ENCODE measurements at places on chromosomes 13 and 19. TPM values are rescaled to one million over a fixed set of nuclear protein-coding genes. Genes with fewer than 3 reads are reported as not detected.

DNA sequence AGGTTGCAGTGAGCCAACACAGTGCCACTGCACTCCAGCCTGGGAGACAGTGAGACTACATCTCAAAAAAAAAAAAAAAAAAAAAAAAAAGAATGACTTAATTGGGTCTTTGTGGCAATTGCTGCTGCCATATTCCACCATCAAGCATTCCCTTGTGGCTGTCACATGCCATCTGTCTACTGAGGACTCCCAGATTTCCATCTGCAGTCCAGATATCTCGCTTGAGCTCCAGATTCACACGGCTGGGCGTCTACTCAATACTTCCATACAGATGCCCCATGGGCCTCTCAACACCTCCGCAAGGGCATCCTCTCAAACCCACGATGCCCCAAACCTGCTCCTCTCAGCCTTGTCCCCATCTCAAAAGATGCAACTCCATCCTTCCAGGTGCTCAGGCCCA, 12.9 kb downstream of the TMEM143 start:
- H3K27ac ChIP-seq: no peak overlapping the region
- no peaks in the 10 kb centered on the region for H3K27me3 ChIP-seq
- DNase-seq: no peak
- no peaks in the 10 kb centered on the region for H3K36me3 ChIP-seq

DNA sequence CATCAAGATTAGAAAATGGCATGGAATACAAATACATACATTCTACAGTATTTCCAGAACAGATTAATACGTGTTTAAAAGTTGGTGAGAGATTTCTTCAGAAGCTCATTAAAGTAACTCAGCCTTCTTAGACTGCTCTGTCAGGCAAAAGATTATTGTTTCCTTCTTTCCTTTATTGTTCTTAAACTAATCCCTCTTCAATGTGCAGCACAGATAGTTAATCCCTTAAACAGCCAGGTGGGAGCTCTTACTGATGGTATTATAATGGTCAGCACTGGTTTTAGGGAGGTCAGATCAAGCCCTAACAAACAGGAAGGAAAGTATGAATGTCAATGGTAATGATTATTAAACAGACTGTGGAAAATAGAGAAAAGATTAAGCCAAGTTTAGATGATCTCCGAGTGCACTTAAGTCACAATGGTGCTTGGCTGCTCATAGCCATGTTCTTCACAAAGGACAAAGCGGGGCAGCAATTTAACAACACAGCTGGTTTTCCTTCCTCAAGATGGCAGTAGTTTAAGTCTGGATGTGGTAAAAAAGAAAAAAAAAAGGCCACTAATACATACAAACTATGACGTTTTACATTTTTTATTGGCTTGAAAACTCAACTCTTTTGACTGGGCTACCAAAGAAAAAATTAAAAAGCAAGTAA, 992.6 kb downstream of the PCDH9 start:
- no peaks in the 10 kb centered on the region for H3K27me3 ChIP-seq
- no peaks in the 10 kb centered on the region for H3K4me1 ChIP-seq
- no peak for DNase-seq
- H3K36me3 ChIP-seq: no peaks in the 10 kb centered on the region
- H3K4me3 ChIP-seq: no peak overlapping the region

DNA sequence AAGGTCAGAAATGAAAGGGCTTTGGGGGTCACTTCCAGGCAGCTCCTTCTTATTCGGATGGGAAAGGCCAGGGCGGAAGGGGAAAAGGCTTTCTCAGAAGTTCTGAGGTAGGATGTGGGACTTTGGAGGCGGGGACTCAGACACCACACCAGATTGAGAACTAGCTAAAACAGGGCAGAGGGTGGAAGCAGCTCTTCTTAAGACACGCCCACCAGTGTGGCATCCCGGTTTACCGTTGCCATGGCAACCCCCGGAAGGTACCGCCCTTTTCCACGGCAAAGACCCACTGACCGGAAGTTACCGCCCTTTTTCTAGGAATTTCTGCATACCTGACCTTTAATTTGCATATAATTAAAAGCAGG, 3.8 kb upstream of the LILRA5 start:
- no peaks in the 10 kb centered on the region for H3K4me1 ChIP-seq
- no peak overlapping the region for H3K27ac ChIP-seq
- H3K27me3 ChIP-seq: peaks cover 97% of the 10 kb centered on the region
- no peaks in the 10 kb centered on the region for H3K36me3 ChIP-seq

DNA sequence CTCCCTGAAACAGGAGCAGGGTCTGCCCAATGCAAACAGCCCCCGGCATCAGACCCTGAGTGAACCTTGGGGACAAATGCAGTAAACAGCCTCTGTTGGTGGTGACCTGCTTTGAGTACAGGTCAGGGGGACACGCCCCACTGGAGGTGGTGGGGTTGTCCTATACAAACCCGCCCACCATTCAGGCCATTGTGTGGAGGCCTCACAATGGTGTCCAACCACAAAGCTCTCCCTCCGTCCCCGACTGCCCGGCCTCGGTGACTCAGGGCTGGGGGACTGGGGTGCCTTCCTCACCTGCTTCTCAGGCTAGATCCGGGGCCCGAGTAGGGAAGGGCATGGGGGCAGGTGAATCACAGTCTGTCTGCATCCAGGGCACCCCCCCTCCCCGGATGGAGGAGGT, 1.5 kb downstream of the MUC16 start:
- peaks cover 33% of the 10 kb centered on the region for H3K4me1 ChIP-seq
- peak overlapping the region; percentile 67 for H3K27ac ChIP-seq
- no peaks in the 10 kb centered on the region for H3K27me3 ChIP-seq
- peak overlapping the region; percentile 80 for H3K4me3 ChIP-seq

DNA sequence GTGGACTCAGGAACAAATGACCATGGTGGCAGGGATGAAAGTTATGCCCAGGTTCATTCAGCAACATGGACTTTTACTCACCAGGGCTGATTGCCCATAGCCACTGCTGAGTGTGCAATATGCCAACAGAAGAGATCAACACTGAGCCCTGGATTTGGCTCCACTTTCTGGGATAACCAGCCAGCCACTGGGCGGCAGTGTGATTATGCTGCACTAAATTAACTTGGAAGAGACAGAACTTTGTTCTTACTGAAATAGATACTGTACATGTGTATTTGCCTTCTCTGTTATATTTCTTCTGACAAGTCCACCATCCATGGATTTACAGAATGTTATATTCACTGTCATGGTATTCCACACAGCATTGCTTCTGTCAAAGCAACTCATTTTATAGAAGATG, 257.4 kb downstream of the TDRD3 start:
- no peak overlapping the region for H3K27ac ChIP-seq
- no peaks in the 10 kb centered on the region for H3K4me1 ChIP-seq
- peak; percentile 10 for DNase-seq
- no peaks in the 10 kb centered on the region for H3K27me3 ChIP-seq

DNA sequence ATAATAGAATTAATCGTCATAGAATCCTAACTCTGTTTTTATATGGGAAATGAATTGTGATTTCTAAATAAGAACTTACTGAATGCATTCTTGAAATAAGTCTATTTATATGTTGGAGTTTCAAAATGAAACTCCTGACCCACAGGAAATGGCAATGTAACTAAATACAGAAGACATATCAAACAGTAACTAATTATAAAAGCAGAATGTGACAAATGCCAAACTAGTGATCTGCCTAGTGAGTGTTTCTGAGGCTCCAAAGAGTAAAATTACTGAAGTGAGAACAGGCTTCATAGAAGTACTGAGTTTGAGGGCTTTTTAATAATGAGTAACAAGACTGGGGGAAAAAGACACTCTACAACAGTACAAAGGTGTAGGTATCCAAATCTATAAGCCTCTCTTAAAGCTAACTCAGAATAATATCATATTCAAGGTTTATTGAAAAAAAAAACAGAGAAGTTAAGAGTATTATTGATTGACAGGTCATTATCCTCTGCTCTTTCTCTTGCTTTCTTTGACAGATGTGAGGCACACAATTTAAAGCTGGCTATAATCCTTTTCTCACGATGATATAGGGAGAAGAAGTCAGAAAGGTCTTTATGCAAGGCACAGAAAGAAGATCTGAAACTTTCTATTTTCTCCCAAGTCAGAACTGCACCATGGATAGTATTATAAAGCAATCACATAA, 17.4 kb upstream of the ATXN8OS start:
- no peaks in the 10 kb centered on the region for H3K27me3 ChIP-seq
- no peak for DNase-seq
- H3K27ac ChIP-seq: no peak overlapping the region
- H3K36me3 ChIP-seq: no peaks in the 10 kb centered on the region
- H3K4me3 ChIP-seq: no peak overlapping the region

DNA sequence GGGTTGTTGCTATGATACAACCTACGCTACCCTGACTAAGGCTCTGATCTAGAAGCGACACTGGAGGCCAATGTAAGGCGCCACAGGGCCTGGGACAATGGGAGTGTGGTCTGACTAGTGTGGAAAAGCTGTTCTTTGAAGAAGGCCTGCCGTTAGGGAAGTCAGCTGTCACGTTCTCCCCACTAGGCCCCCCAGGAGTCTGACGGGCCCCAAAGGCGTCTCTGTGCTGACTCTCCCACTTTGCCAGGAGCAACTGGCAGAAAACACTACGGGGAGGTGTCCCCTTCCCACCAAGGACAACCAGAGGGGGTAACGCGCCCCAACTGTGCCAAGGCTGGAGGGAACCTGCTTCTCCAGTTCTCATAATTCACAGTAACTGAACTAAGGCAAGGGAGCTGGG, 25.3 kb upstream of the EIF3G start:
- H3K27ac ChIP-seq: no peak overlapping the region
- no peak for DNase-seq
- H3K27me3 ChIP-seq: no peaks in the 10 kb centered on the region
- H3K36me3 ChIP-seq: peaks cover 59% of the 10 kb centered on the region
- no peaks in the 10 kb centered on the region for H3K4me1 ChIP-seq
- no peak overlapping the region for H3K4me3 ChIP-seq

DNA sequence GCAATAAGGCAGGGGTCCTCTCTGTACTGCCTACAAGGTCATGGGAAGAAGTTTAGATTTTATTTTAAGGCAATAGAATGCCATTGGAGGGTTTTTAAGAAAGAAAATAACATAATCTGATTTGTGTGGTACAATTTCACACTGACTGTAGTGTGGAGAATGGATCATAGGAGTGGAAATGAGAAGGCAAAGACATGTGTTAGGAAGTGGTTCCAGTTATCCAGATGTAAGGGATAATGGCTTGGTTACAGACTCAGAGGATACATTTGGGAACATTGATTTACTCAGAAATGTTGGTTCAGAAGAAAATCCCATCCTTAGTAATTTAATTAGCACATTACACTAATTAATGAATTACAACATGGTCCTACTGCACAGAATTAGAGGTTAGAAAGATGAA, 788.2 kb downstream of the SLITRK5 start:
- H3K36me3 ChIP-seq: no peaks in the 10 kb centered on the region
- no peaks in the 10 kb centered on the region for H3K27me3 ChIP-seq
- H3K4me3 ChIP-seq: no peak overlapping the region
- no peak for DNase-seq

GRCh38 chr13:20400774-20401173, 124.9 kb downstream of the CRYL1 start:
- no peaks in the 10 kb centered on the region for H3K36me3 ChIP-seq
- no peaks in the 10 kb centered on the region for H3K27me3 ChIP-seq
- H3K27ac ChIP-seq: no peak overlapping the region

DNA sequence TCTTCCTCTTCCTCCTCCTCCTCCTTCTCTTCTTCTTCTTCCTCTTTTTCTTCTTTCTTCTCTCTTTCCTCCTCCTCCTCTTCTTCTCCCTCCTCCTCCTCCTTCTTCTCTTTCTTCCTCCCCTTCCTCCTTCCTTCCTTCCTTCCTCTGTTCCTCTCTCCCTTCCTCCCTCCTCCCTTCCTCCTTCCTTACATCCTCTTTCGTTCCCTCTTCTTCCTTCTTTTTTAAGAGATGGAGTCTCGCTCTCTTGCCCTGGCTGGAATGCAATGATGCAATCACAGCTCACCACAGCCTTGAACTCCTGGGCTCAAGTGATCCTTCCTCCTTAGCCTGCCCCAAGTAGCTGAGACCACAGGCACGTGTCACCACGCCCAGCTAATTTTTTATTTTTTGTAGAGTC, 13.2 kb downstream of the EHD2 start:
- no peak overlapping the region for H3K27ac ChIP-seq
- no peak overlapping the region for H3K4me3 ChIP-seq
- H3K27me3 ChIP-seq: no peaks in the 10 kb centered on the region
- no peaks in the 10 kb centered on the region for H3K36me3 ChIP-seq
- no peak for DNase-seq

GRCh38 chr13:21949818-21950429, 279.1 kb downstream of the FGF9 start:
- H3K27ac ChIP-seq: no peak overlapping the region
- no peaks in the 10 kb centered on the region for H3K36me3 ChIP-seq

DNA sequence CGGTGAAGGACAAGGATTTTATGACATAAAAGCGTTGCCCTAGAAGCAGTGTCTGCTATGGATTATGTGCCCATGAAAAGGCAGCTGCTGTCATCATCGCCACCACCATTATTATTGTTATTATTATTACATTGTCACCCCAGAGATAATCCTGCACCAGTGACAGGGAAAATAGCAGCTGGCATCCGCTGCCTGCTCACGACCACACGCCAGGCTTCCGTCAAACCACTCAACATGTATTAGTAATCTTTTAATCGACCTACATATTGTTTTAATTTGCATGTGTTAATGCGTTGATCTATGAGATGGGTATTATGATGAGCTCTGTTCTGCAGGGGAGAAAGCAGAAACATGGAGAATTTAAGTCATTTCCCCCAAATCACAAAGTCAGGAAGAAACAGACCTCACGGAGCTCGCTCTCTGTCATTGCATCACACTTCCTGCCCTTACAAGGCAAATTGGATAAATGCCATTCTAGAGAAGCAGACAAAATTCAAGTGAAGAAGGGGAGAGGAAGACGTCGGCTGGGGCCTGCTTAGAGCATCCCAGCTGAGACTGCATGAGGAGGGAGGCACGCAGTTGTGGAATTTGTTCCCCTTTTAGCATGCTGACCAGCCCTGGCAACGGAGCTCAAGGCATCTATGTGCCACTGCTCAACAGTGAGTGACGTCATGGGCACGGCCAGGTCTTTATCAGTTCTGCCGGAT, at the start of gene FFAR3:
FFAR3 (plus strand) TSS at position 594 of the 707 bp plus-strand sequence. CDS start 431 bp downstream, outside the sequence.
- H3K27ac ChIP-seq: no peak within 1 kb of the TSS
- DNase-seq: no peak
- H3K27me3 ChIP-seq: peaks cover 9% of the 10 kb centered on the region

- H3K27me3 ChIP-seq: no peaks in the 10 kb centered on the region
- H3K4me3 ChIP-seq: no peak overlapping the region
- DNase-seq: no peak
- H3K4me1 ChIP-seq: peaks cover 5% of the 10 kb centered on the region
- H3K27ac ChIP-seq: no peak overlapping the region
- H3K36me3 ChIP-seq: no peaks in the 10 kb centered on the region
Measured at GRCh38 chr13:34881494-34881893, 60.6 kb upstream of the NBEA start.

GRCh38 chr19:38878575-38879399, 712 bp upstream of the RINL start:
- DNase-seq: no peak
- H3K36me3 ChIP-seq: no peaks in the 10 kb centered on the region

- DNase-seq: peak; percentile 48
- H3K27me3 ChIP-seq: peaks cover 9% of the 10 kb centered on the region
- no peak overlapping the region for H3K27ac ChIP-seq
- no peaks in the 10 kb centered on the region for H3K4me1 ChIP-seq
- no peaks in the 10 kb centered on the region for H3K36me3 ChIP-seq
- H3K4me3 ChIP-seq: no peak overlapping the region
Measured at GRCh38 chr13:99812625-99813024, 158.9 kb downstream of the ZIC5 start.

Gene CGB5
- 1.9 TPM for total RNA-seq

Gene ZNF566
- 7.9 TPM for total RNA-seq

Gene TBXA2R
- total RNA-seq: not detected
